Mesothelial cell of epicardium (in vitro differentiated cells): ENCODE measurements at places on chromosomes 4 and X. TPM values are rescaled to one million over a fixed set of nuclear protein-coding genes. Genes with fewer than 3 reads are reported as not detected.

DNA sequence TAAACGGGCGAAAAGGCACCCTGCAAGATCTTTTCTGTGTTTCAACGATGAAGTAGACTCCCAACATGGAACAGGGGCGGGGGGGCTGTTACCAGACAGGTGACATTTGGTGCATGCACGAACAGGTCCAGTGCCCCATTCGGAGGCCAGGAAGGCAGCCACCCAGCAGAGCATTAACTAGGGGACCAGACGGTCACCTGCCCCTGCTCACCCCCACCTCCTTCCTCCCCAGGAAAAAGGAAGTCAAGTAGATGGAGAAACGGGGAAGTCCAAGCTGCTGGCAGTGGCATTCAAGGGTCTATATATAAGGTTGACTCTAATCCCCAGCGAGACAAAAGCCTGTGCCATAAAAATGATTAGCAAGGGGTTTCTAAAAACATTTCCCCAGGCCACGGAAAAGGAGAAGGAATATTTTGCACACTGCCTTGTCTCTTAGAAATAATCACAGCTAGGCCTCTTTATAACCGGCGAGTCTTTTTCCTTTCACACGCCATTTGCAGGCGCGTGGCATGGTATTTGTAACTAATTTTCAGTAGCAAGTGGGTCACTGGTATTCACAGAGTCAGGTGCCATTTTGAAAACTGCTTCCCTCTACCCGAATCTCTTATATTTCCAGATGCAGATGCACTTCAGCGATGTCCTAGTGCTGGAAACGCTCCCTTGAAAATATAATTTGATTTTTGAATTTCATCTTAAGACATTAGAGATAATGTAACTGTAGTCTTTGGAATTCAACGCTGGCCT is 1.2 kb upstream of the TMSB4X start:
- H3K4me3 ChIP-seq: peak overlapping the region; percentile 93
- DNase-seq: no peak
- H3K4me1 ChIP-seq: peaks cover 29% of the 10 kb centered on the region
- H3K27ac ChIP-seq: peak overlapping the region; percentile 98
- no peaks in the 10 kb centered on the region for H3K27me3 ChIP-seq
- peaks cover 12% of the 10 kb centered on the region for H3K36me3 ChIP-seq

The POLN gene
- 3.7 to 5.8 TPM (median 4.5 TPM) in 3 replicates for total RNA-seq

GRCh38 chr4:13793020-13793710 is 165.6 kb upstream of the BOD1L1 start:
- no peak for DNase-seq
- no peaks in the 10 kb centered on the region for H3K27me3 ChIP-seq
- H3K27ac ChIP-seq: no peak overlapping the region

GRCh38 chrX:96861218-96861617 is 22.5 kb upstream of the RPA4 start:
- no peak for DNase-seq
- H3K27me3 ChIP-seq: no peaks in the 10 kb centered on the region
- H3K4me3 ChIP-seq: no peak overlapping the region
- H3K27ac ChIP-seq: no peak overlapping the region

DNA sequence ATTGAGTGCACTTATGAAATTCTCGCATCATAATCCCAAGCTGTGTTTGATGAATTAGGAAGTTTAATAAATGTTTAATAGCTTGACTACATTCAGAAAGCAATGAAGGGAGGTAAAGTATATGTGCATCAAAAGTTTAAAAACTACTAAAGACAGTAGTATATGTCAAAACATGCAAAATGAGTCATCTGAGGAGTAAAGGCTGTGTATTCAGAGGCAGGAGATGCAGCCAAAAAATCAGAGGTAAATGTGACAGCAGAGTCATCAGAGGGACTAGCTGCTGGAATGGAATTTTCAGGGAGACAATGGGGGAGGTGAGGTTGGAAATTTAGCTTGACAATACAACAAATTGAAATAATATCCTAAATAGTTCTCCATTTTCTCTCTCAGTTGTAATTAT is 127.0 kb upstream of the FUNDC1 start:
- no peak overlapping the region for H3K4me3 ChIP-seq
- DNase-seq: no peak
- no peaks in the 10 kb centered on the region for H3K36me3 ChIP-seq
- no peak overlapping the region for H3K27ac ChIP-seq
- no peaks in the 10 kb centered on the region for H3K27me3 ChIP-seq
- peaks cover 3% of the 10 kb centered on the region for H3K4me1 ChIP-seq

The DRP2 gene
- 3.9 to 4.4 TPM (median 4.2 TPM) in 3 replicates for total RNA-seq

The RBMX2 gene
- total RNA-seq: 22.8 to 25.1 TPM (median 24.8 TPM) in 3 replicates
